ENCODE measurements at places on chromosomes 4 and X.

DNA sequence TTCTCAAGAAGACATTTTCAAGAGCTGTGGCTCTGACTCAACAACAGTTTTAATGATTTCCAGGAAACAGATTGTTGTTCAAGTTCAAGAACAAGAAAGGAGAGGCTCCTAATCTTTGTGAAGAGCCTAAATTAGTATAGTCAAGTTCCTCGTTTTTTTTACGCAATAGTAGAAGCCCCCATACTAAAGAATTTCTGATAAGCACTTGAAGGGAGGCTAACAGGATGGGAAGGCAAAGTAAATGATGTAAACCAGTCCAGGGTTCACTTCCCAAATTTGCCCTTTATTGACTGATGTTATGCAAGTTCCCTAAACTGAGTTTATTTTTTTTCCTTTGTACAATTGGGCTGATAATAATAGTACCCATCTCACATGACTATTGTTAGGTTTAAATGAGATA lies 178.2 kb downstream of the RTL9 start:
- peak; percentile 35 for DNase-seq

- no peak for DNase-seq
These were observed 51.1 kb upstream of the IL21 start for GRCh38 chr4:122671919-122672490.

- DNase-seq = no peak
These were observed 432.0 kb upstream of the FAM241A start for GRCh38 chr4:111713276-111713675.

DNA sequence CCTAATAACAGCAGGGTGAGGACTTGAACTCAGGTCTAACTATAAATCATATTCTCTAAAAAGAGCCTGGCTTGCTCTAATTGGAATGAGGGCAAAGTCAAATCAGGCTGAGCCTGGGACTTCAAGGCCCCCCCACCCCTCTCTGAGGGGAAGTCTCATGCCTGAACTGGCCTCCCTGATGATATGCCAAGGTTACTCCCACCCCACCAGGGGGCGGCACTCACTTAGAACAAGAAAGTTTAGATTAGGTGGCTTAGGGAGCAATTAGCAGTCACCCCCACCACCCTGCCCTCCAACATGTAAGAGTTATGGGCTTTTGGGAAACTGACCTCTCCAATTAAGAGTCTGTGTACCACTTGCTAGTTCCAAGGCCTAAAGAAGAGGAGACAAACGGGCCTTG lies 2.7 kb downstream of the FOXO4 start:
- DNase-seq = peak; percentile 91

DNA sequence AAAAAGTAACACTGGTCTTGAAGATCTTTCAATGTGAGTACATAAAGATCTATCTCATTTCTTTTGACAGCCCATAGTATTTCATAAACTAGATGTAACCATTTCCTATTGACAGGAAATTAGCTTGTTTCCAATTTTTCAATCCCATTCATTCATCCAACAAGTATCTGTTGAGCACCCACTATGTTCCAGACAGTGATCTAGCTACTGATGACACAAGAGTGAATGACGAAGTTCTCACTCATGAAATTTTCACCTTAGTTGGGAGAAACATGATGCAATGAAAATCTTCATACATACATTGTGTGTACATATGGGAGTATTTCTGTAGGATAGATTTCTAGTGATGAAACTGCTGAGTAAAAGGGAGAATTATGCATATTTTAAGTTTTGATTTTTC lies 1.7 kb downstream of the CD38 start:
- no peak for DNase-seq

- DNase-seq = peak; percentile 2
These were observed 117.3 kb downstream of the FAT4 start for GRCh38 chr4:125432078-125432477.

GRCh38 chr4:74534121-74534520 lies 89.2 kb downstream of the AREG start:
- DNase-seq = no peak

DNA sequence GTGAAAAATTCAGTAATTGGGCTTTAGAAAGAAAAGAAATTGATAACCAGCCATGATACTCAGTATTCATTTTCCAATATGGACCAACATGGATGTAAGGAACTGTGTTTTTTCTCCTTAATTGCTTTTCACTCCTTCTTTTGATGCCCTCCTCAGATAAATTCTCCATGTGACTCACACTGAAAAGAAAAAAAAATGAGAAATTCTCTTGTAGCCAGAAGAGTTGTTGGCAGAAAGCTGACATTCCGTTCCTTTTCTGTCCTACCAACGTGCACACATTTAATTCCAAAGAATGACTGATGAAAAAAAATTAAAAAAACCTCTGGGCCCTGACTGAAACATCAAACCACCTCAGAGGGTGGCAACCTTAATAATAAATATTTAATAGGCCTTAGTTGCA lies 153.1 kb downstream of the AMELX start:
- no peak for DNase-seq

DNA sequence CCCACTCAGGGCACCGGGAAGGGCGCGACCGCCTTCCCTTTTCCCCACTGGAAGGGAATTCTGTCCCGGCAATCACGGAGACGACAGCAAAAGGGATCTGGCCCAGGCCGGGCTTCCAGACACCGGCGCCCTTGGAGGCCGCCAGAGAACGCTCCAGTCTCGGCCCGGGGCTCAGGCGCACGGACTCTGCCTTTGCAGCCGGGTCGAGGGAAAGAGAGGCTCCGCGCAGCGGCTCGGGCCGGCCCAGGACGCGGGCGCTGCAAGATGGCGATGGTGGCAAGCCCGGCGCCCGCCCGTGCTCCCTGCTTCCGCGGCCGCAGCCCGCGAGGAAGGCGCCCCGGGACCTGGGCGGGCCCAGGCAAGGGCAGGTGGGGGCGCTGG lies 1.1 kb downstream of the CTBP1 start:
- DNase-seq = no peak

- DNase-seq = no peak
These were observed 1754.1 kb downstream of the C4orf33 start for GRCh38 chr4:130850019-130850524.

DNA sequence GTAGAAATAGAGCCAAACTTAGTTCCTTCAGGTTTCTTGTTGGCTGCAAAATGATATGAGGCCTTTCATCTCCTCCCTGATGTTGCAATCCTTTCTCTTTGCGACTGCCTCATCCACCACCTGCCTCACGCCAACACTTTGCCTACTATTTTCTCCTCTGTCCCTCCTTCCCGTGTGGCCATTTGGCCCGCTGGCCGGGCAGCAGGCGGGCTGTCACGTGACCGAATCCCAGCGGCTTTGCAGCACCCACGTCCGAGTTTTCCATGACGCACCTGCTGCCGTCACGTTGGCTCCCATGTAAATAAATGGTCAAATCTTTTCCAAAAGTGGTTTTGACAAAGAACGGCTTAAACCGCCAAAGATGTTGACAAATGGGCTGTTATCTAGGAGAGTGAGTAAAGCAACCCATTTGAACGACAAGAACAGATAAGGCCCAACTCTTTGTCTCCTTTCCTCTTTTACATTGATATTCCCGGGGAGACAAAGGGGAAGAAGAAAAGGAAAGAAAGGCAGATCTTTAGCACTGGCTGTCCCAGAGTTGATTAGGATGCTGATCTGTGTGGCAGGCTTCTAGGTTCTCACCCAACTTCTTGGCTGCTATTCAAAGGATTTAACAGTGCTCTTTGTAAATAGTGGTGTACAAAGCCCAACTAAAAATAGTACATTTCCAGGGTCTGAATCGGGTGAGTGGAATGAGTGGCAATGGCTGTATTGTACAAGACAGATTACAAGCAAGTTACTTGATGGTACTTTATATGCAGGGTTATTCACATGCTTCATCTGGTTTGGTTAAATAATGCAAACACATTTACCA lies 174.2 kb upstream of the JADE1 start:
- no peak for DNase-seq

DNA sequence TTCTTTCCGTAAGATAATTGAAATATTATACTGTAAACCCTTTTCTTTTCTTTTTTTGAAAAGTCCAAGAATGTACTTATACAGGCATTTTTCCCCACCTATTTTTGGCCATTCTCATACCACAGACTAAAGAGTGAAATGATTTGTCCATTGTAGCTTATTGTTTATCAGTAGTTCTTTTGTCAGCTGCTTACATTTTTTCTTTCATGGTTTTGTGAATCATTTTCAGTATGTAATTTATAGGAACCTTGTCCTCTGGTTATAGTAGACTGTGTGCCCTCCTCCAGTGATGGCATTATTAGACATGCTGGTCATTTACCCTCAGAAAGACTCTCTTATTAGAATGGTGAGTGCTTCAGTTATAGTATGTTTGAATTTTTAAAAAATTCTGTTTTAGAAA lies 56.7 kb downstream of the CCKAR start:
- no peak for DNase-seq

DNA sequence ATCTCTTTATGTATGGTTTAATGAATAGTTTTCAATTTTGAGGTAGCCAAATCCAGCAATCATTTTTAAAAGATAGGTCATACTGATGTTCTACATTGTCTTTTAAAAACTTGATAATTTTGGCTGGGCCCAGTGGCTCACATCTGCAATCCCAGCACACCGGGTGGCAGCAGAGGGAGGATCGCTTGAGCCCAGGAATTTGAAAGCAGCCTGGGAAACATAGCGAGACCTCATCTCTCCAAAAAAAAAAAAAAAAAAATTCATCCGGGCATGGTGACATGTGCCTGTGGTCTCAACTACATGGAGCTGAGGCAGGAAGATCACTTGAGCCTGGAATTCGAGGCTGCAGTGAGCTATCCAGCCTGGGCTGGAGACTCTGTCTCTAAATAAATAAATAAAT lies 419.8 kb downstream of the GALNTL6 start:
- DNase-seq = peak; percentile 4

DNA sequence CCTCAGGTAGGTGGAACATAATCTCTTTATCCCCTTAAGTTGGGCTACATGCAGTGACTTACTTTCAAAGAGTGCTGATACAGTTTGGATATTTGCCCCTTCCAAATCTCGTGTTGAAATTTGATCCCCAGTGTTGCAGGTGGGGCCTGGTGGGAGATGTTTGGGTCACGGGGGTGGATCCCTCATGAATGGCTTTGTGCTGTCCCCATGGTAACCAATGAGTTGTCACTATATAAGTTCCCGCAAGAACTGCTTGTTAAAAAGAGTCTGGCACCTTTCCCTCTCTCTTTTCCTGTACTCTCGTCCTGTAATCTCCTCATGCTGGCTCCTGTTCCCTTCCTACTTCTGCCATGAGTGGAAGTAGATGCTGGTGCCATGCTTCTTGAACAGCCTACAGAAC lies 71.3 kb downstream of the GLRA3 start:
- DNase-seq = no peak

GRCh38 chr4:80145739-80146138 lies 51.6 kb upstream of the PRDM8 start:
- no peak for DNase-seq

- no peak for DNase-seq
These were observed 59.0 kb downstream of the PCGF3 start for GRCh38 chr4:764405-765169.

- DNase-seq = no peak
These were observed 204.1 kb downstream of the PTTG2 start for GRCh38 chr4:38164346-38164745.

DNA sequence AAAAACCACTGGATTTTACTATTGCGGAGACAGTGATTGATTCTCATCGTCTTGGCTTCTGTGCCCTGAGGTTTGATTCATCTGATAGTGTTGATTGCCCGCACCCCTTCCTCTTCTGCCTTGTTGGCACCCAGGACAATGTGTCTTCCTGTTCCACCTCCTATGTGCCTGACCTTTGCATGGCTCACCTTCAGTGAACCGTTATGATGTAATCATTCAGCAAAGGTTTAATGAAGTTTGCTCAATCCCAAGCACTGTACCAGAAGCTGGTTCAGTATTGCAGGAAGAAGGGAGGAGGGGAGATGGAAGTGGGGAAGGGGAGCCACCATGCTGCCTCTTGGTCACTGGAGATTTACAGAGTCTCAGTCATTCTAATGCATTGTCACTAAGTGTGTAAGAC lies 36.3 kb downstream of the PDGFRA start:
- DNase-seq = no peak

GRCh38 chr4:23114538-23114937 lies 421.8 kb downstream of the GBA3 start:
- DNase-seq = no peak

DNA sequence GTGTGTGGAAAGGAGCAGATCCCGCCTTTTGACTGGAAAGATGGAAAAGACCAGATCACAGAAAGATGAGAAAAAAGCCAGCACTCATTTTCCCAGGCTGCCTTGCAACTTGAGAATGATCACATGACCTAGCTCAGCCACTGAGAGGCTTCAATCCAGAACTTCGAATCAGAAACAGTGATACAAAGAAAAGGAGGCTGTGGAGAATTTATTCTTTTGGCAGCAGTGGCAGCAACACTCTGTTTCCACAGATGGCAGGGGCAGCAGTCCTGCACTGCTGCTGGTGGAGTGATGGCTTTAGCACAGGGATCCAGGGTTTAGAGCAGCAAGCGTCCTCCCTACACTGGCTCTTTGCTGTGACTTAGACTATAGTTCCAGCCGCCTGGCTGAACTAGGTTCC lies 77.8 kb upstream of the SH3RF1 start:
- no peak for DNase-seq

- no peak for DNase-seq
These were observed 112.3 kb upstream of the LIMCH1 start for GRCh38 chr4:41425650-41426049.

DNA sequence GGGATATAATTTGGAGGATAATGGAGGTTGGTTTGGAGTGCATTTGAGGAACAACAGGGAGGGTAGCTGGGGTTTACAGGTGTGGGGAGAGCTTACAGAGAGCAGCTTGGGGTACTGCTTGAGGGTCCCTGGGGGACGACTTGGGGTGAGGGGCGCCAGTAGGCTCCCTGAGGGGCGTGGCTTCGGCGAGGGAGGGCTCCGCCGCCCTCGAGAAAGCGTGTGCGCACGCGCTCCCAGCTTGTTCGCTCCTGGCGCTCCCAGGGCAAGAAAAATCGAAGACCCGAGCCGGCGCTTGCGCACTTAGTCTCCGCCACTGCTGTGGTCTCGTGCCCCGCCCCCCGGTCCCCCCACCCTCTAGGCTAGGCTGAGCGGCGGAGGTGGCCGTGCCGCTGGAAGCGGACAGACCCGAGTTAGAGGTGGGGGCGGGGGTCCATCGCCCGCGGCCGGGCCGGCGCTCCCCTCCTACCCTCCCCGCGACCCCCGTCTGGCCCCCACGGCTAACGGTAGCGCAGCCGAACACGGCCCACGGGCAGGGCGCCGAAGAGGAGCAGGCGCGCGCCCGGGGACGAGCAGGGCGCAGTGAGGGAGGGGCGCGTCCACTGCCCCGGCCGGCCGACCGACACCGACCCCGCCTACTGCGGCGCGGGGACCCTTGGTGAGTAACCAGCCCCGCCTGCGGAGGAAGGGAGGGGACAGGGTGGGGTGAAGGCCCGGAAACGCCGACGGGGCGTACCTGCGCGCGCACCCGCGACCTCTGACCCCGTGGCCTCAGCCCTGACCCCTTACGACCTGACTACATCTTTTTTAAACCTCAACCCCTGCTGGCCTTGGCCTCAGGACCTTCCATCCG lies 5.4 kb upstream of the CCDC120 start:
- DNase-seq = peak; percentile 81

- DNase-seq = no peak
These were observed 109.0 kb downstream of the ANTXR2 start for GRCh38 chr4:79964020-79964399.

DNA sequence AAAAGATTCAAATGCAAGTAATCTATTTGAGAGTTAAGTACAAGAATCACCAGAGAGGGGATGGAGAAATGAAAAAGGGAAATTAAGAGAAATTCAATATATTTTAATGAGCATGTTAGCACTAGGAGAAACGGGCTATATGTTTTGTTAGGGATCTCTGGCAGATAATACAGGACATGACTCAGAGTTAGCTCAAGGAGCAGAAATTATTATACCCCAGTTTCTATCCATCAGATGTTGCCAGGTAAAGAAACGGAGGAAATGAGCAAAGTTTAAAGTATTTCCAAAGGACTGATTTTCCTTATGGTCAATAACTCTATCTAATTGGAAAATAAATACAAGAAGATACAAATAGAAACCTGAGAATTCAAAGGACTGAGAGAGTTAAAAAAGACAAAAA lies 867.6 kb downstream of the TRAM1L1 start:
- no peak for DNase-seq

Measured in hematopoietic multipotent progenitor cell treated with erythropoietin and hydrocortisone succinate and interleukin-3 and kit ligand, for 4 days (in vitro differentiated cells).